Activated CD4-positive, CD25-positive, alpha-beta regulatory T cell (primary cell): ENCODE measurements at places on chromosomes 13 and 19.

GRCh38 chr13:73341748-73342147 is 282.9 kb downstream of the KLF5 start:
- no peak for DNase-seq

DNA sequence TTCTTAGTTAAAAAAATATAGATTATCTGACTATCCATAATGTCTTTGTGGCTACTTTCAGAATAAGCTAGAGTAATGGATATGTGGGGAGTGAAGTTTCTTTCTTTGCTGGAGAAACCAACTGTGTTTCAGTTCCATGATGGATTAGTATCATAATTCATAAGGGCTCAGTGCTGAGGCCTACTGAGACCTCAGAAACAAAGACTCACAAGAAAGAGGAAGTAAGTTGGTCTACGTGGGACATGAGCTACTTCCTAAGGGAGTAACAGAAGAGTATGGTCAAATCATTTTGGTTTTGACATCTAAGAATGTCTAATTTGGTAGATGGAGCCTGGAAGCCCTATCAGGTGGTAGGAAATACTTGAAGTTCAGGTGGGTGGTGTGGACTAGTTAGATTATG is 99.0 kb upstream of the HTR2A start:
- no peak for DNase-seq

- no peak for DNase-seq
Measured at GRCh38 chr13:77544758-77545338, 9.3 kb downstream of the SCEL start.

- DNase-seq: no peak
Measured at GRCh38 chr19:54682306-54682856, 19.6 kb downstream of the LILRB4 start.

- DNase-seq: no peak
Measured at GRCh38 chr13:102141625-102142472, 260.0 kb downstream of the FGF14 start.

DNA sequence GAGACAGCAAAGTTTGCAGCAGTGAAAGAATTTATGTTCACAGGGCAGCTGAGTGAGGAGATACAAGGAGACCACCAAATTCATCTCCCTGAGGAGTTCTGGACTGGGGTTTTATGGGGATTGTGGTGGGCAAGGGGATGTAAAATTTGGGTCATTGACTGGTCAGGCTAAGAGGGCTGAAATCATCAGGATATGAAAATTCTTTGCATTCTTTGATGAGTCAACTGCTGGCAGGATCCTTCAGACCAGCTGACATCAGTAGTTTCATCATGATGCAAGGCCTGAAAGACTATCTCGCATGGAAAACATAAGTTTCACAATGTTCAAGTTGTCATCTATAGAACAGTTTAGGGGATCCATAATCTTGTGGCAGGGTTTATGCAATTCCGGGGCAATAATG is 869.5 kb upstream of the PCDH9 start:
- no peak for DNase-seq

GRCh38 chr13:21938168-21938567 is 267.3 kb downstream of the FGF9 start:
- DNase-seq: no peak

DNA sequence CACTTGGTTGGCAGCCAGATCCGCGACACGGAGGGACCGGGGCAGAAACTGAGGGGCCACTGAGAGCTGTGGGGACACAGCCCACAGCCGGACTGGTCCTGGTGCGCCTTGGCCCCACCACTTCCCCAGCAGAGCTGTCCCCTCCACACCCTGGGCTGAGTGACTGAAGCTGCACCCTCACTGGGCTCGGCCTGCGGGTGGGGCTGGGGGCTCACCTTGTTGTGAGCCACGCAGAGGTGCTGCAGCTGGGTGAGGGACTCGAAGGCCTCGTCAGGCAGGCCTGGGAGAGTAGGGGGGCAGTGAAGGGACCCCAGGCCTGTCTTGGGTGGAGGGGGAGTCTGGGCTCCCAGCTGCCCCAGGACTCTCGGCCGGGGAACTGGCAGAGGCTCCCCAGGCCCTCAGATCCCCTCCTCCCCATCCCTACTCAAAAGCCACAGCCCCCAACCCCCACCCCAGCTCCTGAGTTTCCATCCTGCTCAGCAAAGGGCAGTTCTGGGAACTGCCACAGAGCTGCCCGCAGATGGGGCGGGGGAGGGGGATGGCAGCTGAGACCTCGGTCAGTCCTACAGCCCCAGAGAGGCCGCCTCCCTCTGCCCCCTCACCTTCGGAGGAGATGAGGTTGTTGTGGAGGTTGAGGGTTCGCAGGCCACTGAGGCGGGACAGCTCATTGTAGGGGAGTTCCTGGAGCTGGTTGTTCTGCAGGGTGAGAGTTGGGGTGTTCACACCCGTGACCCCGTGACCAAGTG is 2.3 kb downstream of the PODNL1 start:
- no peak for DNase-seq
